ENCODE measurements at places on chromosomes 1 and 21.
A peak's percentile ranks its signal among the peaks of the same experiment; 100 is the strongest.

- no peak for DNase-seq
Observed at GRCh38 chr1:14662116-14662515, 63.6 kb downstream of the KAZN start.

DNA sequence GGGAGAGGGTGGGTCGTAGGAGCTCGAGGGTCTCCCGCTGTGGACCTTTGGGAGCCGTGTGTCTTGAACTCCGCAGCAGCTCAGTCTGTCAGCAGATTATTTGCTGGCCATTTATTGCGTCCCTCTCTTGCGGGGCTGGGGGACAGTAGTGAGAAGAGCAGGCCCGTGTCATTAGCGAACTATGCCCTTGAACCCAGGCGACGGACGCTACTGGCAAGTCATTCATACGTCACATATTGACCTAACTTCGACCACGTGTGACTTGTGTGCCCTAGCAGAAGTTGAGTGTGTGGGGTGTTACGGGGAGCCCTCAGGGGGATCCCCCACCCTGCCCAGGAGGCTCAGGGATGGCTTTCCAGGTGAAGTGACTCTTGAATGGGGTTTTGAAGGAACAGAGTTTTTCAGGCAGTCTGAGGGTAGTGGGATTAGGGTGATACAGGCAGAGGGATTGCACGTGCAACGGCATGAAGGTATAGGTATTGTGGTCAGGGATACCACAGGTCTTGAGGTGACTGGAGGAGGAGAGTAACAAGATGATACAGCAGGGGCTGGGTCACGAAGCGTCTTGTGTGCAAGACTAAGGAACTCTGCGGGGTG lies 13.0 kb downstream of the RCC1 start:
- DNase-seq = no peak

DNA sequence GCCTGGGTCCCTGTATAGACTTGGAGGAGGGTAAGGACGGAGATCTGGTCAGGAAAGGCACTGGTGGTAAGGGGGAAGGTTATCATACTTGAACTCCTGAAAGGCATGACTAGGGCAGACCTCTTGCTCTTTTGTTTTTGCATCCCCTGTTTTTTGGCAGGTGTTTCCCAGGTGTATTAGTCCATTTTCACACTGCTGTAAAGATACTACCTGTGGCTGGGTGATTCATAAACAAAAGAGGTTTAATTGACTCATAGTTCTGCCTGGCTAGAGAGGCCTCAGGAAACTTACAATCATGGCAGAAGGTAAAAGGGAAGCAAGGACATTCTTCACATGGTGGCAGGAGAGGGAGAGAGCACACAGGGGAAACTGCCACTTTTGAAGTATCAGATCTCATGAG lies 57.2 kb upstream of the APOBEC4 start:
- DNase-seq = no peak

DNA sequence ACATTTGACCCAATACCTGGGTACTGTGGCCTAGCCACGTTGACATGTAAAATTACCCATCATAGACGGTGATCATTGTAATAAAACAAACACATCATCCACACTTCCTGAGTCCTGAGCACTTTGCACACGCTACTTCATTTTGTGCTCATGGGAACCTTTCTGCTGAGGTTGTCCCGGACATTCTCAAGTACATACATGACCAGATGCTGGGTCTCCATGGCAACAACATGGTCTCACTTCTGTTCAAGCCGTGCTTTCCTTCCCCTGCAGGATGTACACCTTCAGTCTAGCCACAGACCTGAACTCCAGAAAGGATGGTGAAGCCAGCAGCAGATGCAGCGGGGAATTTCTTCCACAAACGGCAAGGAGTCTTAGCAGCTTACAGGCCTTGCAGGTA lies 22.7 kb downstream of the UBASH3A start:
- DNase-seq = no peak

DNA sequence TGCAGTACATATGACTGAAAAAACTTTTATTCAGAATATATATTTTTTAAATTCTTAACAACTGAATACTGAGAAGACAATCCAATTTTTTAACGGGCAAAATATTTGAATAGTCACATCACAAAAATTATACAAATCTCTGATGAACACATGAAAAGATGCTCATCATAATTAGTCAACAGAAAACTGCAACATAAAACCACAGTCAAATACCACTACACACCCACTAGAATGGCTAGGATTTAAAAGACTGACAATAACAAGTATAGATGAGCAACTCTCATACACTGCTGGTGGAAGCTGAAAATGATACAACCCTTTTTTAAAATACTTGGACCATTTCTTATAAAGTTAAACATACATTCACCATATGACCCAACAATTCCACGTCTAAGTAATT lies 87.7 kb upstream of the TNFSF4 start:
- peak; percentile 61 for DNase-seq

GRCh38 chr1:5743435-5744095 lies 248.7 kb downstream of the NPHP4 start:
- DNase-seq = no peak

DNA sequence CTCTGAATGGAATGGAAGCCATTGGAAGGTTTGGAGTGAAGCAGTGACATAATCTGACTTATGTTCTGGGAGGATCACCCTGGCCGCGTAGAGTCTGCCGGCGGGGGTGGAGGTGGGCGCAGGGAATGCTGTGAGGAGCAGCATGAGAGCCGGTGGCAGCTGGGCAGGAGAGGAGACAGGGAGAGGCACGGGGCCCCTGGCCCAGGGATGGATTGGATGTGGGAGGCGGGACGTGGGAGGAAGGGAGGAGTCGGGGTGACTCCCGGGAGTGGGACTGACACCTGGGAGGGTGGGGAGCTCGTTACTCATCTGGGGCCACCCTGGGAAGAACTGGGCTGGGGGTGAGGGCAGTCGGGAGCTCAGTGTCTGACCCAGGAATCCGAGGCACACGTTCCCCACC lies 10.4 kb upstream of the KCNAB2 start:
- no peak for DNase-seq

GRCh38 chr1:43938383-43938782 lies 4.8 kb downstream of the ARTN start:
- DNase-seq = no peak

- no peak for DNase-seq
Observed at GRCh38 chr1:28244549-28245251, 8.8 kb downstream of the ATP5IF1 start.

GRCh38 chr1:23957096-23957495 lies 2.5 kb upstream of the PNRC2 start:
- no peak for DNase-seq

- peak; percentile 86 for DNase-seq
Observed at GRCh38 chr1:84712276-84712874, 22.1 kb upstream of the SSX2IP start.

GRCh38 chr1:54884135-54884586 lies 2.8 kb downstream of the DHCR24 start:
- no peak for DNase-seq

DNA sequence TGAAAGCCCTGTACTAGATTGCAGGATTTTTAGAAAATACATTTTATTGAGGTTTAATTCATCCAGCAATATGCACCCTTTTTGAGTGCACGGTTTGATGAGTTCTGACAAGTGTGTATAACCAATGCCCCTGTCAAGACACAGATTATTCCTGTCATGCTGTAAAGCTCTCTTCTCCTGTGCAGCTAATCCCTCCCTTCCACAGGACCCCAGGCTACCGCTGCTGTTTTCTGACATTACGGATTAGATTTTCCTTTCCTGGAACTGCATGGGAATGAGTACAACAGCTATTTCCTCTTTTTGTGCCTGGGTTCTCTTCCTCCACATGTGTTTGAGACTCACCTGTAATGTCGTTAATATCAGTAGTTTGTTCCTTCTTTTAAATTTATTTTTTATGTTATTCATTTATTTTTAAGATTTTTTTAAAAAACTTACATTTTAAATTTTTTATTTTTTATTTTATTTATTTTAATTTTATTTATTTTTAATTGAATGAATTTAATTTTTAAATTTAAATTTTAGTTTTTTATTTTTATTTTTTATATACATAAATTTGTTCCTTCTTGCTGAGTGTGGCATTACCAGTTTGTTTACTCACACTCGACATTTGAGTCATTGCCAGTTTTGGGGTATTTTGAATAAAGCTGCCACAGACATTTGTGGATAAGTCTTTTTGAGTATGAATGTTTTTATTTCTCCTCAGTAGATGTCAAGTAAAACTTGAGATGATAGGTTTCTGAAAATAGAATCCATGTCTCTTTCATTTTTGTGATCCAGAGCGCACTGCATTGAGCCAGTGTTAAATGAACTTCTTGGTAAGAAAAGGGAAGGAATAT lies 79.0 kb upstream of the B3GALT5 start:
- DNase-seq = no peak

DNA sequence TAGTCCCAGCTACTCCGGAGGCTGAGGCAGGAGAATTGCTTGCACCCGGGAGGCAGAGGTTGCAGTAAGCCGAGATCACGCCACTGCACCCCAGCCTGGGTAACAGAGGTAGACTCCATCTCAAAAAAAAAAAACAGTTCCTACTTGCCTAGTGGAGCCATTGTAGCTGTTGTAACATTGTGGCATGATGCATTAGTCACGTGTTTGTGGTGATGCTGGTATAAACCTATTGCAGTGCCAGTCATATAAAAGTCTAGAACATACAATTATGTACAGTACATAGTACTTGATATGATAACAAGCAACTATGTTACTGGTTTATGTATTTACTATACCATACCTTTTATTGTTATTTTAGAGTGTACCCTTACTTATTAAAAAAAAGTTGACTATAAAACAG lies 16.2 kb downstream of the KYAT3 start:
- DNase-seq = no peak

Measured in fibroblast of skin of scalp (primary cell).